AG09309 (cell line): ENCODE measurements at places on chromosomes 16 and 17.

DNA sequence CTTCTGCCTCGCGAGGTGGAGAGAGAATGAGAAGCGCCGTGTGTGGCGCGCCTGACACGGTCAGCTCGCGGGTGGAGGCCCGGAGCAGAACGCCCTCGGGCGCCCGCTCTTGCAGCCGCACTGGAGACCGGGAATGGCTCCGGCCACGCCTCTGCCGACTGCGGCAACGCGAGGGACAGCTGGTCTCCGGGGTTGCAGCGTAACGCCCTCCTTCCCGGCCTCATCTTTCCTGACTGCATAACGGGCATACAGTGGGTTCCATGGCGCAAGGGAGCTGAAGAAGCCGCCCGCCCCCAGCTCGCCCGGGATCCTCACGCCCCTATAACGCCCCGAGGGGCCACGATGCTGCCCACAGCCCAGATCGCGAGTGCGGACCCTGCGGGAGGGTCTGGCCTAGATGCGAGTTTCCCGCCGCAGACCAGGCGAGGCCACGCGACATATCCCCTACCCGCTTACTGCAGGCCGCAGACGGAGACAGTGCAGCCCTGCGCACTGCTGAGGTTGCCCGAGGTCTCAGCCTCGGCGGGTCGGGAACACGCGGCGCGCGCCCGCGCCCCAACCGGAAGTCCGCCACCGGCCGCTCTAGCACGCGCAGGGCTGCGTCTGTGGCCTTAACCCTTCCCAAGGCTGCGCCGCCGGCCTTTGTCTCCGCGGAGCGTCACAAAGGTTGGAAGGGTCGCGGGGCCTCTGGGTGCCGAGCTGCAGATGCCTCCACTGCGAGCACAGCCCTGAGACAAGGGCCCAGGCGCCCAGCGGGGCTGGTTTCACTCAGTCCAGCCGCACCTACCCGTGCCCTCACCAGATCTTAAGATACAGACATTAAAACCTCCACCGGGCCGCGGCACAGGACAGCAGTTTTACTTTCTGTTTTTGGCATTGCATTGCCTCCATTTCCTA lies 18.8 kb downstream of the BCL7C start:
- DNase-seq = peak; percentile 37

- DNase-seq = no peak
These were observed 1.1 kb downstream of the CREBBP start for GRCh38 chr16:3879258-3879886.

DNA sequence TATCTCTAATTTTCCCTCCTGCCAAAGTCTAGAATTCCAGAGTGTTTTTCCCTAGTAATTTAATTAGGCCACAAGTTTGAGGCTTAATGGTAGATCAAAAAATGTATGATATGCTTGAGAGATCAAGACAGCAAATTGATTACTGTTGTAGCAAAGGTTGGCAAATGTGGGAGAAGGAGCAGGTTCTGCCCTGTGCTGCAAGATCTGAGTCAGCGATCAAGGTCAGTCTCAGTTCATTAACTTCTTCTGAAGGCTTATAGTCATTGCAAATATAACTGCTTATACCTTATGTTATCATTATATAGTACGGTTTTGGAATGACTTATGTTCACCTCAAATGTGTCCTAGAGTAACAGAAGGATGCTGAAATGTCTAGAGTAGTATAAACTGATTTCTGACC lies 231.1 kb upstream of the TBX2 start:
- no peak for DNase-seq

GRCh38 chr17:35147375-35147905 lies at the start of gene UNC45B:
Gene UNC45B (plus strand): TSS chr17:35147817. CDS start chr17:35148264, 447 bp downstream.
- DNase-seq = no peak

DNA sequence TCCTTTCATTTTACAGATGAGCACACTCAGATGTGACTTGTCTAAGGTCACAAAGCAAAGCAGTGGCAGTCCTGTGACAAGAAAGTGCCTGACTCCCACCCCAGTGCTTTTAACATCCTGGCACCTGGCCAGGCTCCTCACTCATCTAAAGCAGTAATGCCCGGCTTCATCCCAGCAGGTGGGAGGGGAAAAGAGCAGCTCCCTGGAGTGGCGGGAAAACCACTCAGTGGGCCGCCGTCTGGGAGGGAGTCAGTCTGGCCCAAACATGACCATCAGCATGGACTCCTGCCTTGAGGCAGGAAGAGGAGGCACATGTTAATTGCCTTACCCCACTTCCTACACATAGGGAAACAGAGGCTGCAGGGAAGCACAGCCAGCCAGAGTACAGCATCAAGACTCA lies 2.6 kb downstream of the PCGF2 start:
- DNase-seq = no peak

- DNase-seq = no peak
These were observed 26.4 kb upstream of the PSMC5 start for GRCh38 chr17:63800783-63801182.

GRCh38 chr17:10286324-10286723 lies 86.5 kb downstream of the MYH13 start:
- no peak for DNase-seq

GRCh38 chr17:44438636-44439035 lies 49.2 kb upstream of the ITGA2B start:
- no peak for DNase-seq

DNA sequence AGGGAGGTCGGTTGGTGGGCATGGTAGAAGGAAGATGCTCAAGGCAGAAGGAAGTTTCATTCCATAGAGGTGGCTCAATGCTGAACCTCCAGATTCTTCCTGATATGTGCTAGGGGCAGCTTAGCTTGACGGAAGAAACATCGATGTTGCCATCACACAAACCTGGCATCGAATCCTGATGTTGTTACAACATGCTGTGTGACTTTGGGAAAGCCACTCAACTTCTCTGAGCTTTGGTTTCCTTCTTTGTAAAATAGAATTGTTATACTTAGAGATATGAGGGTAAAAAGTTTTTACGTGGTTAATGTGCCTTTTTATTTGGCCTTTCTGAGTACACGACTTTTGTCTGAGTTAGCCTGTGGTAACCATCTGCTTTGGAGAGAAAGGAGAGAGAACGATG lies 287.9 kb downstream of the SHISA9 start:
- DNase-seq = no peak

DNA sequence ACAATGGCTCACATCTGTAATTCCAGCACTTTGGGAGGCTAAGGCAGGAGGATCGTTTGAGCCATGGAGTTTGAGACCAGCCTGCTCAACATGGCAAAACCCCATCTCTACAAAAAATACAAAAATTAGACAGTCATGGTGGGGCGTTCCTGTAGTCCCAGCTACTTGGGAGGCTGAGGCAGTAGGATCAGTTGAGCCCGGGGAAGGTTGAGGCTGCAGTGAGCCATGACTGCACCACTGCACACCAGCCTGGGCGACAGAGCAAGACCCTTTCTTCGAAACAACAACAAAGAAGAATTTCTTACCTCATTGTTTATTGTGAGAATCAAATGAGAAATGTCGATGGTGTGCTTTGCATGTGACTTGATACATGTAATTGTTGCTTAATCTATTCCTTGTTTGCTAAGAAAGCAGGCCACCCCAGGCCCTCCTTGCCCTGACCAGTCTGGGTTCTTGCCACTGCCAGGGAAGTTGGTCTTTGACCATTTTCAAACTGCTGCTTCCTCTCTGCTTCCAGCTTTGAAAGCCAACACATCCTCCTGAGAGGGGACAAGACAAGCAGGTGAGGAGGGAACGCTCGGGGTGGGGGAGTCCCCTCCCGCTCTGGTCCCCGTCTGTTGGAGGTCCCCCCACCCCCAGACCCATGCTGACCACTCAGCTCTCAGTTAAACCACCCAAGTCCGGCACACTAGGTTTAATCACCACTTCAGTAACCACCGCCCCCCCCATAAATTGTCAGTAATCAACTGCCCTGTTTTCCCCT lies 47.3 kb upstream of the CPNE2 start:
- no peak for DNase-seq

DNA sequence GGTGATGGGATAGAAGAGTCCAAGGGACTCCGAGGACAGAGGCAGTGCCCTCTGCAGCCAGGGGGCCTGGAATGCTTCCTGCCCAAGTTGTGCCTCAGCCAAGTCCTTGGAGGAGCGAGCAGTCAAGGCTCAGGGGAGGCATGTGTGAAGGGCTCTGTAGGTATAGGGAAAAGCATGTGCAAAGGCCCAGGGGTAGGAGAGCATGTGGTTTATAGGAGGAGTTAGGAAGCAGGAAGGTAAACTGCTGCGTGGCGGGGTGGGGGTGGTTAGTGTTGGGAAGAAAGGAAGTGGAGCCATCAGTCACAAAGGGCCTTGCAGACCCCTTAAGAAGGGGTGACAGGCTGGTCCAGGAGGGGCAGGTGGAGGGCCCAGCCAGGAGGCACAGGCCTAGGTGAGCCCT lies 7.2 kb downstream of the POLR3E start:
- no peak for DNase-seq
